ENCODE measurements at places on chromosomes 11 and 22.

DNA sequence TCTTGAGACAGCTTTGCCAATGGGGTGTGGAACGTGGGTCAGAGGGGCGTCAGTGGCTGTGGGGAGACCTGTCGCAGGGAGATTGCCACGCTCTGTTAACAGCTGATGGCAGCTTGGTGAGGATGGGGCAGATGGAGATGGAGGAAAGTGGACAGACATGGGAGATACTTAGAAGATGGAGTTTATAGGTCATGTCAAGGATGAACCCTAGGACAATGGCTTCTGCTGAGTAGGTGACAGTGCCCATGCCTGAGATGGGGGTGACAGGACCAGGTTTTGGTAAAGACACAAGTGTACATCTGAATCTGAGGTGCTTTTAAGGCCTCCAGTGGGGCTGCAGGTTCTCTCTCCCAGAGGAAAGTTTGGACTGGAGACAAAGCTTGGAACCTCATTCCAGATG lies 51.5 kb upstream of the ACCSL start:
- no peak overlapping the region for H3K27ac ChIP-seq
- peaks cover 4% of the 10 kb centered on the region for H3K4me1 ChIP-seq
- DNase-seq = no peak
- H3K27me3 ChIP-seq = no peaks in the 10 kb centered on the region
- no peak overlapping the region for H3K4me3 ChIP-seq
- no peaks in the 10 kb centered on the region for H3K36me3 ChIP-seq

DNA sequence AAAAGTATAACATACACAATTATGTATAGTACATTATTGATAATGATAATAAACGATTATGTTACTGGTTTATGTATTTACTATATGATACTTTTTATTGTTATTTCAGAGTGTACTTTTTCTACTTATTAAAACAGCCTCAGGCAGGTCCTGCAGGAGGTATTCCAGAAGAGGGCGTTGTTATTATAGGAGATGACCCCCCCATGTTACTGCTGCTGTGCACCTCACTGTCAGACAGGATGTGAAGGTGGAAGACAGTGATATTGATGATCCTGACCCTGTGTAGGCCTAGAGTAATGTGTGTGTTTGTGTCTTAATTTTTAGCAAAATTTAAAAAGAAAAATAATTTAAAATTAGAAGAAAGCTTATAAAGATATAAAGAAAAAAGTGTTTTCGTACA lies 57.6 kb downstream of the REXO2 start:
- H3K4me3 ChIP-seq = no peak overlapping the region
- no peak overlapping the region for H3K27ac ChIP-seq
- no peak for DNase-seq
- no peaks in the 10 kb centered on the region for H3K36me3 ChIP-seq
- no peaks in the 10 kb centered on the region for H3K27me3 ChIP-seq

DNA sequence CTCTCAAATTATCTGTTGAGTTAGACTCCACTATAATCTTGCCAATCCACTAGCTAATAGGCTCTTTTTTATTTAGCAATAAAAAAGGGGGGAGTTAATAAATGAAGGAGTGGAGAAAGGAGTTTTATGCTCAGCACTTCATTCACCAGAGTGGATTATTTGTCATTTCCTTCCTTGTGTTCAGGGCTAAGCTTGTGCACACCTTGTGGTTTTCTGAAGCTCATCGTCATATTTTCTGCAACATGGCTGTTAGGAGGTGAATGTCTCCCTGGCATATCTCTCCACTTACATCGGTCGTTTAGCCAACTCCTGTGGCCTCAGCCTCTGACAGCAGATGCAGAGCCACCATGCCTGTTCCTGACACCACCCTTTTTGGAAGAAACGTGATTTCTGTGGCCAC lies 83.9 kb upstream of the MTNR1B start:
- no peak for DNase-seq
- H3K27me3 ChIP-seq = no peaks in the 10 kb centered on the region
- H3K36me3 ChIP-seq = no peaks in the 10 kb centered on the region
- no peak overlapping the region for H3K27ac ChIP-seq
- H3K4me3 ChIP-seq = no peak overlapping the region

DNA sequence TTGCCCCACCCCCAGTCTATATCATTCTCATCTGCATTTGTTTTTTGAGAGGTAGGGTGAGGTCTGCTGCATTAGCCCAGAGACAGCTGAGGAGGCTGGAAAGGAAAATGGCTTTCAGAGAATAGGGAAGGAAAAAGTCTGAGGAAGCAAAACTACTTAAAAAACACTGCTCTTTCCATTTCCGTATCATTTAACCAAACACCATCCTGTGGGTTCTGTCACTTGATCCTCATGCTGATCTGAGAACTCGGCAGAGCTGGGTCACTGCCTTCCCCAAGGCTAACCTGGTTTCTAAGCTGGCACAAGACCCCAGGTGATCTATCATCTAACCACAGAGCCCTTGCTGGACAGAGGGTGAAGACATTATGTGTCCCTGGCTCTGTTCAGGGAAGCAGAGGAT lies 1.2 kb downstream of the FOLR2 start:
- no peaks in the 10 kb centered on the region for H3K36me3 ChIP-seq
- peaks cover 23% of the 10 kb centered on the region for H3K27me3 ChIP-seq
- no peak for DNase-seq
- H3K4me1 ChIP-seq = no peaks in the 10 kb centered on the region
- no peak overlapping the region for H3K27ac ChIP-seq

- peaks cover 6% of the 10 kb centered on the region for H3K4me1 ChIP-seq
- no peak overlapping the region for H3K27ac ChIP-seq
- peak; percentile 47 for DNase-seq
- no peak overlapping the region for H3K4me3 ChIP-seq
- H3K36me3 ChIP-seq = no peaks in the 10 kb centered on the region
- H3K27me3 ChIP-seq = no peaks in the 10 kb centered on the region
Measured at GRCh38 chr11:9203691-9204311, 61.3 kb downstream of the DENND5A start.

DNA sequence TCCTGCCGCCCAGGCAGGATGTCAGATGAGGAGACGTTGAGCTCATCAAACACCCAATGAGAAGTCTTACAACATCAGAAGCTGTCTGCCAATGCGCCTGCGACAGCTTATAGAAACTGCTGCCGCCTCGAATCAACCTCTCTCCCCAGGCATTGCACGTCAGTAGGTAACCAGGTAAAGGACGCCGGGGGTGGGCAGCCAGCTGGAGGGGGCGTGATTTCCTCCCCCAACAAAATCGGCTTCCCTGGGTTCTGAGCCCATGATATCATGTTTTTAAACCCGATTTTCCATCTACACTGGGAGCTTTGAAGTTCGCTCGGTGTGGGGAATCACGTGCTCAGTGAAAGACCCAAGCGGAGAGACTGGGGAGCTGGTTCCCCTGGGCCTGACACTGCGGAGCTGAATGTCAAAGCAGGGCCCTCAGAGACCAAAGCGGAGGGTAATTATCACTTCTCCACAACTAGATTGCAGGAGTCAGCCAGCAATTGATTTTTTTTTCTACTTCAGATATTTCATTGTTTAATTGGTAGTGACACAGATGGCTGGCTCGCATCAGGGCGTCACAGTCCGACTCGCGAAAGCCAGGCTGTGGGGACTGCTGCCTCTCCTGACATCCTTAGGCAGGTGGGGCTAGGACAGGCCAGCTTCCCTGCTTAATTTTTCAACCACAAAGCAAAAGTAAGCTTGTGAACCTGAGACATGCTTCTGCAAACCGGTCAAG lies 15.4 kb downstream of the FAM83F start:
- H3K4me1 ChIP-seq = peaks cover 29% of the 10 kb centered on the region
- H3K27ac ChIP-seq = no peak overlapping the region
- no peaks in the 10 kb centered on the region for H3K36me3 ChIP-seq
- DNase-seq = no peak
- H3K27me3 ChIP-seq = peaks cover 17% of the 10 kb centered on the region

All from neural progenitor cell (in vitro differentiated cells).